Activated CD8-positive, alpha-beta T cell treated with anti-CD3 and anti-CD28 coated beads for 36 hours (primary cell): ENCODE measurements at places on chromosomes 5 and 9. TPM values are rescaled to one million over a fixed set of nuclear protein-coding genes. Genes with fewer than 3 reads are reported as not detected.

Gene PCDHGA7
- total RNA-seq = not detected

Gene LCN1
- not detected for total RNA-seq

DNA sequence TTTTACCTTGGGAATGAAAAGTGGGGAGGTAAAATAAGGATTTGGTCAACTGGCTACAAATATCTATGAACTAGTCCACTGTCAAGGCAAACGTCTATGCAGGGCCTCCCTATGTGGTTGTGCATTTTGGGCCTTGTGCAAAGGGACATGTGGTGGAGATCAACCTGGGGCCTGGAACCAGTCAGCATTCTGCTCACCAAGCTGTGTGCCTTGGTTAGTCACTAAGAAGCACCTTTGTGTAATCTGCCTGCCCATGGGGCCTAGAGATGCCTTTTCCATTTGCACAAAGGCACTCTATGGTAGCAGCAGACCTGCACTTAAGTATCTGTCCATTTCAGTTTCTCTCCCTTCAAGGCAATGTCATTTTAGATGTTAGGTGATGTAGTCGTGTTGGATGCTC, 184.0 kb downstream of the GNAQ start:
- H3K4me1 ChIP-seq = peaks cover 25% of the 10 kb centered on the region
- no peaks in the 10 kb centered on the region for H3K36me3 ChIP-seq
- H3K27me3 ChIP-seq = no peaks in the 10 kb centered on the region
- no peak for DNase-seq
- H3K4me3 ChIP-seq = no peak overlapping the region

DNA sequence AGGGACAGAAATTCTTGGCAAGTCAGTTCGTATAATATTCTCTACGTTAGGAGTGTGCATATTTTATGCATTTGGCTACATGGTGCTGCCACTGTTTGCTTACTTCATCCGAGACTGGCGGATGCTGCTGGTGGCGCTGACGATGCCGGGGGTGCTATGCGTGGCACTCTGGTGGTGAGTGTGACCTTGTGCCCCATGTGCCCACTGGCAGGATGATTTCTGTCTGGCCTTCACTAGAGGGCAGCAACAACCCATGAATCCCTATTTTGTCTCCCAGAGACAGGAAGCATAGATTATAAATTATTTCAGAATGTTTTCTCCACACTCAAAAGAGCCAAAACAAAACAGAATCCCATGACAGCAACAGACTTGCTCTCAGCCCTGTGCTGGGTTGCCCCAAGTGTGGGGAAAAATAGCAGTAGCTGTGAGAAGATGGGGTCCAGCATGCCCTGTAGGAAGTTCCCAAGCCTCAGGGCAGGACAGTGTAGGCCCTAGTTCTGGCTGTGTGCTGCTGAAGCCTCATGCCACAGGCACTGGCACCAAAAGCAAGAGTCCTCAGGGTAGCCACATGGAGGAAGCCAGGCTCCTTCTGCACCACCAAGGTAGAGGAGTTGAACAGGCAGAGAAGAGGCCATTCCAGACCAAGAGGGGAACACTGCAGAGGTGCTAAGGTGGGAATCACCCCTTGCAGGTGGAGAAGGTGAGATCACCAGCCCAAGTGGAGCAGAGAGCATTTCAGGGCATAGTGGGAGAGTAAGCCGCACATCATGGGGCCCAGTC, 16.0 kb downstream of the SLC22A5 start:
- H3K27me3 ChIP-seq = no peaks in the 10 kb centered on the region
- peak overlapping the region; percentile 66 for H3K27ac ChIP-seq
- peak; percentile 81 for DNase-seq
- H3K4me3 ChIP-seq = no peak overlapping the region
- peaks cover 36% of the 10 kb centered on the region for H3K4me1 ChIP-seq
